ENCODE measurements at places on chromosomes 3 and 15. TPM values are rescaled to one million over a fixed set of nuclear protein-coding genes. Genes with fewer than 3 reads are reported as not detected.
A peak's percentile ranks its signal among the peaks of the same experiment; 100 is the strongest.

- H3K27ac ChIP-seq: peak overlapping the region; percentile 98
- H3K4me3 ChIP-seq: peak overlapping the region; percentile 77
- no peak for DNase-seq
- no peaks in the 10 kb centered on the region for H3K27me3 ChIP-seq
- H3K36me3 ChIP-seq: peaks cover 5% of the 10 kb centered on the region
These were observed 911 bp upstream of the AZI2 start for GRCh38 chr3:28349469-28350000.

DNA sequence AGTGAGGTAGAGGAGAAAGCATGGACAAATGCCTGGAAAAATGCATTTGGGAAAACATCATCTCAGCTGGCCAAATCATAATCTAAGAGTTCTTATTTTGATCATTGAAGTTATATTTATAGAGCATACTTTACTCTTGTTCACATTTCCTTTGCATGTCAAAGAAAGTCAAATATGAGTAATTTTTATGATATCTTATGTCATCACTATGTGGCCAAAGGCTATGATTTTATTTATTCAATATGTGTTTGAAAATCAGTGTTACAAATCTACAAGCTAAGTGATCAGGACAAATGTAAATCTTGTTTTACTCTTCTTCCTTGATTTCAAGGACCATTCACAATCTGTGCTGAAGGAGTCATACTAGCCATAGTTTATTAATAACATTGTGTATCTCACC lies 237.2 kb upstream of the DPH6 start:
- no peaks in the 10 kb centered on the region for H3K4me1 ChIP-seq
- H3K4me3 ChIP-seq: no peak overlapping the region

- no peak overlapping the region for H3K4me3 ChIP-seq
- H3K27ac ChIP-seq: no peak overlapping the region
- no peaks in the 10 kb centered on the region for H3K27me3 ChIP-seq
These were observed 28.8 kb downstream of the GOLIM4 start for GRCh38 chr3:168066882-168067281.

DNA sequence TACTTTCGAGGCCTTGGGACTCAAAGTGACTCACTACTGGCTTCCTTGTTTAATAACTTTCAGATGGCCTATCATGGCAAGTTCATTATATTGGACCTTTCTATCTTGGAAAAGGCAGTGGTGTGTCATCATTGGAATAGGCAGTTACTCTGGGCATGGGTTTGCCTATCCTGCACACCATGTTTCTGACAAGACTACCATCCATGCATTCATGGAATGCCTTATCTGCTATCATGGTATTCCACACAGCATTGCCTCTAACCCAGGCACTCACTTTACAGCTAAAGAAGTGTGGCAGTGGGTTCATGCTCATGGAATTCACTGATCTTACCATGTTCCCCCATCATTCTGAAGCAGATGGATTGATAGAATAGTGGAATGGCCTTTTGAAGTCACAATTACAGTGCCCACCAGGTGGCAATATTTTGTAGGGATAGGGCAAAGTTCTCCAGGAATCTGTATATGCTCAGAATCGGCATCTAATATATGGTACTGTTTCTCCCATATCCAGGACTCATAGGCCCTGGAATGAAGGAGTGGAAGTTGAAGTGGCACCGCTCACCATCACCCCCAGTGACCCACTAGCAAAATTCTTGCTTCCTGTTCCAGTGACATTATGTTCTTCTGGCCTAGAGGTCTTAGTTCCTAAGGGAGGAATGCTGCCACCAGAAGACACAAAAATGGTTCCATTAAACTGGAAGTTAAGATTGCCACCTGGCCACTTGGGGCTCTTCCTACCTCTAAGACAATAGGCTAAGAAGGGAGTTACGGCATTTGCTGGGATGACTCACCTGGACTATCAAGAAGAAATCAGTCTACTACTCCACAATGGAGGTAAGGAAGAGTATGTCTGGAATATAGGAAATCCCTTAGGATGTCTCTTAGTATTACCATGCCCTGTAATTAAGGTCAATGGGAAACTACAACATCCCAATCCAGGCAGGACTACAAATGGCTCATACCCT lies 1161.4 kb downstream of the SI start:
- H3K36me3 ChIP-seq: no peaks in the 10 kb centered on the region
- no peaks in the 10 kb centered on the region for H3K27me3 ChIP-seq
- H3K4me1 ChIP-seq: no peaks in the 10 kb centered on the region

Gene SPTBN5
- 1.2 TPM for total RNA-seq

- no peaks in the 10 kb centered on the region for H3K27me3 ChIP-seq
- no peak for DNase-seq
- peaks cover 78% of the 10 kb centered on the region for H3K4me1 ChIP-seq
- H3K27ac ChIP-seq: peak overlapping the region; percentile 70
- H3K4me3 ChIP-seq: no peak overlapping the region
- peaks cover 17% of the 10 kb centered on the region for H3K36me3 ChIP-seq
These were observed 5.5 kb downstream of the RASGRP1 start for GRCh38 chr15:38559131-38559530.

Gene WNT7A
- 6.3 TPM for total RNA-seq

DNA sequence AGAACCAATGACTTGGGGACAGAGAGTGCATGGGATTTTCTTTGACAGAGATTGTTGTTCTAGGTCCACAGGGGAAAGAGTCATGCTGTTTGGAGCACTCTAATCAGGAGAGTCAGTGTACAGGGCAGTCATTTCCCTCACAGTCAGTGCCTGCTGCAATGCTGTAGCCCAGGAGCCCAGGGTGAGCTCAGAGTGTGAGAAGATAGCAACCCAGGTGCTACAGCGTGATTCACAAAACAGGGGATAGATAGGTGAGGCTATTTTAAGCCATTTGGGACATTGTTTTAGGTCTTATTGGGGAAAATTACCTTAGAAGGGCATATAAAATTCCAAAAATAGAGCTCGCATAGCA lies 37.3 kb downstream of the LNP1 start:
- no peaks in the 10 kb centered on the region for H3K36me3 ChIP-seq
- H3K27me3 ChIP-seq: no peaks in the 10 kb centered on the region
- H3K4me3 ChIP-seq: no peak overlapping the region

GRCh38 chr15:101813803-101814534 lies 2.0 kb downstream of the OR4F15 start:
- no peaks in the 10 kb centered on the region for H3K27me3 ChIP-seq
- DNase-seq: no peak
- no peaks in the 10 kb centered on the region for H3K4me1 ChIP-seq
- no peak overlapping the region for H3K4me3 ChIP-seq

DNA sequence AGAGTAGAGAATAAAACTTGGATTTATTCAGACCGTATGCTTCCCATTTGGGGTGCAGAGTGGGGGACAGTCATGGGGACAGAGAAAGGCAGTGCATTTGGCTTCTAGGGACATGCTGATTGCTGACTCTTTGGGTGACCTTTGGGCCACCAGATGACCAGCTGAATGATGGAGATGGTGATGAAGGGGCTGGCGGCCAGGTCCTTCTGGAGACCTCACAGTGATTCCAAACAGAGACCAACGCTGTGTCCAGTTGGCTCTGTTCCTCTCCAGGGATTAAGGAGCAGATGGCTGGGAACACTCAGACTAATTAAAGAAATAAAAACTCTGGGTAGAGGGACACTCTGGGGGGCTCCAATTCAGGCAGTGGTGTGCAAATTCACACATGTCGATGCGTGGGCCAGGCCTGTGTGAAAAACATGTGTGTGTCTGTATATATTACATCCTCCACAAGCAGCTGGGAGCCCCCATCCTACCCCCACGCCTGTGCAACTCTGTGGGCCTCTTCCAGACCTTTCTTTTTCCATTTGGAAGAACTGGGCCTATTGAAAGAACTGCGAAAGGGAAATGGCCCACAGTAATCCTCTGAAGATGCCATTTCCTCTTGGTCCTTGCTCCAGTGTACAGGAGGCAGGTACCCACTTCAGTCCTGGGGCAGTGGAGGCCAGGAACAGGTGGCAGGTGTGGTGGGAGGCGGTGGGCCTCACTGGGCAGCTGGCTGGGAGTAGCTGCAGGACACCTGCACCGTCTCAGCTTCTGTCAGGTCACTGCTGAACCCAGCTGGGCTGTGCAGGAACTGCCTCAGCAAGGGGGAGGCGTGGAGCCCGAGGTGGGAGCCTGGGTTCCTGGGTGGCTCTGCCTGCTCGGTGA lies 8.9 kb downstream of the XIRP1 start:
- no peaks in the 10 kb centered on the region for H3K36me3 ChIP-seq
- peaks cover 34% of the 10 kb centered on the region for H3K4me1 ChIP-seq
- DNase-seq: no peak
- no peak overlapping the region for H3K27ac ChIP-seq

GRCh38 chr3:189172668-189173419 lies 1.1 kb downstream of the TPRG1 start:
- H3K27ac ChIP-seq: no peak overlapping the region
- no peak for DNase-seq
- no peaks in the 10 kb centered on the region for H3K4me1 ChIP-seq
- H3K27me3 ChIP-seq: no peaks in the 10 kb centered on the region
- no peaks in the 10 kb centered on the region for H3K36me3 ChIP-seq

DNA sequence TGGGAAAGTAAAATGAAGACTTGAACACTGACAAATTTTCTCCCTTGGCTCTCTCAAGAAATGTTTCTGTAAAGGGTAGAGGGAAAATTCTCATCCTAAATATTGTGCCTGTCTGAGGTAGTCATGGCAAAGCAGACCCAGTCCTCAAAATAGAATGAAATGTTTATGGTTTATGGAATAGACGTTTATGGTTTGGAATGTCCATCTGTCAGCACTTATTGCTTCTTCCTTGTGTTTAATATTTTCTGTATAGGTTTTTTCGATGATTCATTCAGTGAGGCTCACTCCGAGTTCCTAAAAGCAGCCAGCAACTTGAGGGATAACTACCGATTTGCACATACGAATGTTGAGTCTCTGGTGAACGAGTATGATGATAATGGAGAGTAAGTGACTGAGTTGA lies 13.9 kb downstream of the ELL3 start:
- H3K27me3 ChIP-seq: no peaks in the 10 kb centered on the region
- H3K36me3 ChIP-seq: peaks cover 94% of the 10 kb centered on the region
- no peak for DNase-seq
- no peaks in the 10 kb centered on the region for H3K4me1 ChIP-seq
- no peak overlapping the region for H3K4me3 ChIP-seq
- H3K27ac ChIP-seq: no peak overlapping the region

Gene C3orf85
- not detected for total RNA-seq

- H3K27me3 ChIP-seq: no peaks in the 10 kb centered on the region
- no peaks in the 10 kb centered on the region for H3K4me1 ChIP-seq
- no peak overlapping the region for H3K27ac ChIP-seq
- DNase-seq: no peak
These were observed 33.5 kb downstream of the POLR2M start for GRCh38 chr15:57740048-57740447.

Gene TLR9
- total RNA-seq: 5.2 TPM
